Left forelimb (tissue), 1 donor: ENCODE measurements at places on chromosomes 2 and 18.
A peak's percentile ranks its signal among the peaks of the same experiment; 100 is the strongest.

- DNase-seq: peak; percentile 80
Observed at GRCh38 chr2:26745609-26746327, 18.3 kb upstream of the SLC35F6 start.

DNA sequence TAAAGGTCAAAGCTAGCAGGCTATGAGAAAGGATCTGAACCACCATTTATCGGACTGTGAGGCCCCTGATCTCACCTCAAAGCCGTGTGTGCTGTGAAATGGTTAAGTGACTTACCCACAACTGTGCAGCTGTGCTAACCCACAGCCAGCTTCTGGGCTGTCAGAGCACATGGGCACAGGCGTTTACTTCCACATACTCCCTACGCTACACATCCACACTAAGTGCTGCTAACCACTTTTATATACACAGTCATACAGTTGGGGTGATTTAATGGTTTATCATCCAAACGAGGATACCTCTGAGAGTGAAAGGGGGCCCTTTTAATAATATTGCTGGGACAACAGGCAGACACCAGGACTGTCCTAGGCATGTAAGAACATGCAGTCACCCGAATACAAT, 37.3 kb downstream of the CYRIA start:
- DNase-seq: no peak

- no peak for DNase-seq
Observed at GRCh38 chr2:74011246-74011645, 26.5 kb downstream of the TET3 start.

DNA sequence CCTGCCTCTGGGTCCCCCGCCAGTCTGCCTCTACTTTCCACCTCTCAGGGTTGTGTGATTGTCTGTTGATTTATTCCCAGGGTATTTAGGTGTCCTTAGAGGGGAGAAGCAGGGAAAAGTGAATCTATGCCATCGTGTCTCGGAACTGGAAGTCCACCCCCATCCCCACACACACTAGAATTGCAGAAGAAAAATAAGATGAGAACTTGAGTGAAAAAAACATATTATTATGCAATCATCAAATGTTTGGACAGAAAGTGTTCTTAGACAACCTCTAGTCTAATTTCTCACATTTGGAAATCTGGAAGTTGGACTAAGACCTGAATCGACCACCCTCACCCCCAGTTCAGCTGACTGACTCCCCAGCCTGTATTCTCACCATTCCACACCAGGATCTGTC, 14.1 kb upstream of the CASP8 start:
- no peak for DNase-seq

DNA sequence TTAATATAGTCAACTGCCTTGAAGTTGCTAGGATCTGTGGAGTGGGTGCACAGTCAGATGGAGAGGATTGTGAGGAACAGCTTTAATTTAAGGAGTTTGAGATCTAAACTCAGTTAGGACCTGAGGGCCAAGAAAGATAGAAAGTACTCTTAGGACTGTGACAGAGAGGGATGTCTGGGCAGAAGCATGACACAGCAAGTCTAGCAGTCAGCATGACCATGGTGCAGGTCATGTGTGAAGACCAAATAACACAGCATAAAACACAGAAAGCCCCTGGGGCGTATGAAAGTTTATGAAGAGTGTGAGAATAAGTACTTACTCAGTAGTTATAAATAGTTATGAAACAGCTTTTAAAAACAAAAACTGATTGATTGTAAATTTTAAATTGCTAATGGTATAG, 107.2 kb downstream of the GALNT1 start:
- DNase-seq: no peak

DNA sequence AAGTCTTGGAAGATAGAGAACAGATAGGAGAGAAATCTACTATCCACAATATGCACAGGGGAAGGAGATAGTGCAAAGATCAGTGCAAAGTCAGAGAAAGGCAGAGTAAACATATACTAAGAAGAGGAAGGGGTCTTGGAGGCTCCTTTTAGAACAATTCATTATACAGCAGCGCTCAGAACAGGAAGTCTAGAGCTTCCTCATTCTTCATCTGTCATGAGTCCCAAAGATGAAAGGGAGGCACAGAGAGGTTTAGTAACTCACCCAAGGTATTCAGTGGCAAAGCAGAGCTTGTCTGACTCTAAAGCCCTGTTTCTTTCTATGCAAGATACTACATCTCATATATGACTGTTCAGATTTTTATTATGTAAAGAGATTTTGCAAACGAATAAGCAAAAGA, 1.4 kb downstream of the SP110 start:
- no peak for DNase-seq

GRCh38 chr18:53541924-53542323, 682.5 kb downstream of the MBD2 start:
- DNase-seq: no peak

DNA sequence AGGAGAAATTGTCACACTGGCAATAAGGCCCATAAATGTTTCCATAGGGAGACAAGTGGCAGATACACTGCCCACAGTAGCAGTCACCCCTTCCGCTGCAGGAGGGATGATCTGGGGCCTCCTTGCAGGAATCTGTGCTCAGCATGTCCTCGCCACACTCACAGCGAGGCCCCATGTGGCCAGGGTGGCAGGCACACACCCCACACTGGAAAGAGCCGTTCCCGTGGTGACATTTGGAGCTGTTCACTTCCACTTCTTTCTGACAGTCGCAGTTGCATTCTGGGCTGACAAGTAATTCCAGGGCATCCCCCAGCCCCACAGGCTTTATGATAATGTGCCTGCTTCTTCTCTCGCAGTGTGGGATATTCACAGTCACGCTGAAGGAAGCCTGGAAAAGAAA, 62.6 kb downstream of the ITGB6 start:
- DNase-seq: no peak

GRCh38 chr2:140275427-140275826, 1495.2 kb upstream of the NXPH2 start:
- DNase-seq: no peak

DNA sequence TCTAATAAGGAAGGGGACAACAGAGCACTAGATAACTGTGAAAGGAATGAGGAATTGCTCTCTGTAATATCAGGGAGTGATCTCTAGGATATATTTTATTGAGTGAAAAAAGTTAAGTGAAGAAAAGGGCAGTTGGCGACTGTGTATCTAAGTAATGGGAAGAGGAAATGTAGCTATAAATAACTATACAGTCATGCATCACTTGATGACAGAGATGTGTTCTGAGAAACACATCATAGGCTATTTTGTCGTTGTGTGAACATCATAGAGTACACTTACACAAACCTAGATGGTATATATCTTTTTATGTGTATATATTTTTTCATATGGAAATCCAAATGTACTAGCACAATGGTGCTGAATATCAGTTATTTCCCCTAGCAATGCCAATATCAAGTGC, 329.3 kb downstream of the TXNL1 start:
- DNase-seq: no peak

DNA sequence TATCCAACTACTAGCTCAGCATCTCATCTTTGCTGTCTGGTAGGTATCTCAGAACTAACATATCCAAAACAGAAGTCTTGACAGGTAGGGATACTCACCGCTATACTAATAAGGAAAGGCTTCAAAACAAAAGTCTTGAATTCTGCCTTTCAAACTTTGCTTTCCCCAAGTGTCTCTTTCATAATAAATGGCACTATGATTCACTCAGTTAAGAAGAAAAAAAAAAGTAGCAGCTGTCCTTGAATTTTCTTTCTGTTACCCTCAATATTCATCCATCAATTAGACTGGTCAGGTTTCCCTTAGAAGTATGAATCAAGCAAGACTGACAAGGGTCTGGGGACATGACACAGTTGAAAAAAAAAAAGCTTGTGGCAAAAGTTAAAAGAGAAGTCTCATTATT, 175.1 kb downstream of the GULP1 start:
- no peak for DNase-seq

- no peak for DNase-seq
Observed at GRCh38 chr2:206531996-206532543, 88.7 kb downstream of the ADAM23 start.

DNA sequence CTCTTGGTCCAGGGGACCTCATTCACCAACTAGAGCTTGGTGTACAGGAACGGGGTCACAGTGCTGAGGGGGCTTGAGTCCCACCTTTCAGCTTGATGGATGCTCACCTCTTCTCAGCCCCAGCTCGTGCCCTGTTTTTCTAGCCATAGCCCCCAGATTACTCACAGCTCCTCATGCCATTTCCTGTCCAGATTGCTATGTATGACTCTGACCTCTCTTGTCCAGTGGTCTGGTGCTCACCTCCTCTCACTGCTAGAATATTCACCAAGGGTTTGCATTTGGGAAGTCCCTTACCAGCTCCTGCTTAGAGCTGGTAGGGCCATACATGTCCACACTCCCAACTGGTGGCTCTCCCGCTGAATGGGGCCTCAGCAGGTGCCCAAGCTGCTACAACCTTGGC, 5.9 kb downstream of the LBX2 start:
- no peak for DNase-seq

DNA sequence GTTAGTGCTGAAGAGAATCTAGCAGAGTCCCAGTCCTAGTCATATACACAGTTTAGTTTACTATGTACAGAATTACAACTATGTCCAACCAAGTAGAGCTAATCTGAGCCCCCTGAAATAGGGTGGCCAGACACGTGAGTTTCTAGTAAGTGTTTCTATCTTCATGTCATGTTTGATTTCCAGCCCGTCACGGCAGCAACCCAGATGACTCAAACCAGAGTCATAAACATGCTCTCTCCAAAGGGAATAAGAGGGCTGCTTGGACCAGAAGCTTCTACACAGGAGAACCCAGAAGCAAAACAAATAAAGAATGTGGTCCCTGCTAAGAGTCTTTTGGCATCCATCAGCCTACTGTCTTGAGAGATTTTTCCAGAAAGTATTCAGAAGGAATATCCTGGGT, 64.9 kb upstream of the WIPF1 start:
- DNase-seq: no peak

- DNase-seq: no peak
Observed at GRCh38 chr18:79544386-79544963, 135.1 kb upstream of the CTDP1 start.

DNA sequence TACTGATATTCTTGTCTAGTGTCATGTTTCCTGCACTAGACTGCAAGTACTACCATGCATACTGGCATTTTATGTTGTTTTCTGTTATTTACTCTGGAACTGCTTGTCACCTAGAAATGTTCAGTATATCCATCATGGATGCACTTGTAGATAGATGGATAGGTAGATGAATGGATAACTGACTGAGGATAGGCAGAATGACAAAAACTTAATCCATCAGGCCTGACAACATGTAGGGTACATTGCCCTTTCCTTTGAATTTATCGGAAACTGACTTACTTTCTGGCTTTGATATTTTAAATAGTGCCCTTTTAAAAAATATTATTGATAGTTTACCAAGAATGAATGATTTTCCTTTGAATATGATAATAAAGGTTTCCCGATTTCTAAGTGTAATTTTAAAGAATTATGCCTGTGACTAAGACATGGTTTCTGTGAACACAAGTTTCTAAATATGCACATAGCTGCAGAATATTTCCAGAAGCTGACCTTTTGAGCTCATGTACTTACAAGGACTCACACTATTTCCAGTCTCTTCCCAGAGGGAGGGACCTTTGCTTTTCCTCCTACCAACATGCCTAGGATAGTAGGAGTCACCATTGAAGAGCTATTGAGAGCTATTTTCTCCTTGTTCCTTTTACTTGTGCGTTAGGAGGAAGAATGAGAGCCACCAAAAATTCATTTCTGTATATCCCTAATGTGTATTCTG, 81.3 kb downstream of the ANKRD12 start:
- DNase-seq: no peak

- no peak for DNase-seq
Observed at GRCh38 chr2:171551836-171552235, 29.6 kb downstream of the CYBRD1 start.

DNA sequence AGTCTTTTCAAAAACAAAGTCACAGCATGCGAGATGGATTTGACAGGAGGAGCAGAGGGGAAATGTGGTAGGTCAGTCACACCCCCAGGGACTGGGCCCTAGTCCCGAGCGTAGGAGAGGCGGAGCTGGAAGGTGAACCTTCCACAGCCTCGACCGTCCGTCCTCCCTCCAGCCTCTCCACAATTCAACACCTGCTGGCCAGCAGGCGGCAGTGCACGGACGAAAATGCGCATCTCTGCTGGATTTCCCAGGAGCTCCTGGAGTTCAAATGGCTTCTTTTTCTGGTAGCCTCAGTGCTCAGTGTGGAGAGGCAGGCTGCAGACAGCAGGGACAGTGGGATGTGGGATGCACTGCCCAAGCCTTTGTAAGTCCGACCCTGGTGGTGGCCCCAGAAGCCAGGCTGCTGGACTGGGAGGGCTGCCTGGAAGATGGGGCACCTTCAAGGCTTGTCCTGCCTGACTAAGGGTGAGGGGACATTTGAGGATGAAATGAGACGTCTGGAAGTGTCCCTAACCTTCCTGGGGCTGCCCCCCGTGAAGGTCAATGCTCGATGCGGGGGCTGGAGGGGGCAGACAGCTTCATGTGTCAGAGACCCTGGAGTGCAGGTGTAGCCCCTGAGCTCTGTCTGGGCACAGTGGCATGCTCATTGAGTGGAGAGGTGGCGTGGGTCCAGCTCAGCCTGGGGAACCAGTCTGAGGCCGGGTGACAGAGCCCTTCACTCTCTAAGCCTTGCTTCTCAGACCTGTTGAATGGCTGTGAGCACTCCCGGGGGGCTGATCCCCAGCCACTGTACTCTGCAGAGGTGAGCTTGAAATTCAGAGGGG, 189.5 kb downstream of the TFCP2L1 start:
- no peak for DNase-seq

DNA sequence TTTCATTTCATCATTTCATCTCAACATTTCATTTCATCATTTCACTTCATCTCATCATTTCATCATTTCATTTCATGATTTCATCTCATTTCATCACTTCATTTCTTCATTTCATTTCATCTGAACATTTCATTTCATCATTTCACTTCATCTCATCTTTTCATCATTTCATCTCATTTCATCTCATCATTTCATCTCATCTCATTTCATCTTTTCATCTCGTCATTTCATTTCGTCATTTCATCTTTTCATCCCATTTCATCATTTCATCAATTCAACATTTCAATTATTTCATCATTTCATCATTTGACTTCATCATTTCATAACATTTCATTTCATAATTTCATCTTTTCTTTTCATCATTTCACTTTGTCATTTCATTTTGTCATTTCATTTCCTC, 128.4 kb downstream of the ANKRD30BL start:
- DNase-seq: no peak

DNA sequence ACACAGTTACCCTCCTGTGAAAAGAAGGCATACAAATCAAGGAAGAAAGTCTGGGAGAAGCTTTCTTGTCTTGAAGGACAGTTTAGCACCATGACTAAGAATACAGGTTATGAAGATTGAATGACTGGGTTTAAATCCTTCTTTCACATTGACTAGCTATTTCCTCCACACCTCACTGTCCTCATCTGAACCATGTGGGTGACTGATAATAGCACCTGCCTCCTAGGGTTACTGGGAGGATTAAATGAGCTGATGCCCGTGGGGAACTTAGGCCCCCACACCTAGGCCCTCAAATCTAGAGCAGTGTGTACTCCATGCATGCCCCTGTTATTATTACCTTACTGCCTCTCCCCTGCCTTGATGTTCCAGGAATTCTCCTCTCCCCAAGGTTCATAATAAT, 202.9 kb downstream of the FBXO15 start:
- DNase-seq: no peak

DNA sequence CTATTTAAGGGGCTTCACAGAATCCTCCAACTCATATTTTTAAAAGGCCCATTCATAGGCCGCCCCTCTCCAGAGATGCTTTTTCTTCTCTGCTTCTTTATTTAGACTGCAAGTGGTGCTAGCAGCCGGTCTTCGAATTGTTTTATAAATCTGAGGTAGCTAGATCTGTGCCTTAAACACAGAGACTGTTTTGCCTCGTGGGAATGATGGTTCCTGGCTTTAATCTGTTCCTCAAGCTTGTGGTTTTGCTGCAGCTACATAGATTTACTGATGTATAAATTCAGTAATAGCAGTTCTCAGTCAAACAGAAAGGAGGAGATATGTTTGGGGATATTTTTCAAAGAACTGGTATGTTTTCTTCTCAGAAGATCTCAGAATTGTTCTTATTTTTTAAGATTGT, 45.3 kb downstream of the TNFRSF11A start:
- DNase-seq: no peak
